ENCODE measurements at places on chromosomes 1 and 21. TPM values are rescaled to one million over a fixed set of nuclear protein-coding genes. Genes with fewer than 3 reads are reported as not detected.

GRCh38 chr1:9086796-9087195, 17.4 kb upstream of the SLC2A5 start:
- no peaks in the 10 kb centered on the region for H3K4me1 ChIP-seq
- H3K27ac ChIP-seq = no peak overlapping the region
- H3K36me3 ChIP-seq = no peaks in the 10 kb centered on the region
- H3K4me3 ChIP-seq = no peak overlapping the region

Gene VSIG8
- 0.20 TPM for total RNA-seq

- DNase-seq = no peak
- H3K4me1 ChIP-seq = no peaks in the 10 kb centered on the region
- H3K27me3 ChIP-seq = no peaks in the 10 kb centered on the region
These were observed 37.4 kb downstream of the XCL1 start for GRCh38 chr1:168613691-168614231.

GRCh38 chr1:239858529-239858928, 233.2 kb upstream of the FMN2 start:
- no peaks in the 10 kb centered on the region for H3K4me1 ChIP-seq
- no peak for DNase-seq
- no peaks in the 10 kb centered on the region for H3K36me3 ChIP-seq
- H3K27me3 ChIP-seq = no peaks in the 10 kb centered on the region

- H3K4me3 ChIP-seq = no peak overlapping the region
- no peaks in the 10 kb centered on the region for H3K36me3 ChIP-seq
- peaks cover 29% of the 10 kb centered on the region for H3K4me1 ChIP-seq
- H3K27ac ChIP-seq = no peak overlapping the region
- H3K27me3 ChIP-seq = no peaks in the 10 kb centered on the region
These were observed 262.4 kb downstream of the PTPRC start for GRCh38 chr1:198901266-198901665.

Gene SAMD13
- 1.0 TPM for total RNA-seq
